Mesenteric fat pad (tissue), 1 donor: ENCODE measurements at places on chromosomes 1 and 21.
A peak's percentile ranks its signal among the peaks of the same experiment; 100 is the strongest.

DNA sequence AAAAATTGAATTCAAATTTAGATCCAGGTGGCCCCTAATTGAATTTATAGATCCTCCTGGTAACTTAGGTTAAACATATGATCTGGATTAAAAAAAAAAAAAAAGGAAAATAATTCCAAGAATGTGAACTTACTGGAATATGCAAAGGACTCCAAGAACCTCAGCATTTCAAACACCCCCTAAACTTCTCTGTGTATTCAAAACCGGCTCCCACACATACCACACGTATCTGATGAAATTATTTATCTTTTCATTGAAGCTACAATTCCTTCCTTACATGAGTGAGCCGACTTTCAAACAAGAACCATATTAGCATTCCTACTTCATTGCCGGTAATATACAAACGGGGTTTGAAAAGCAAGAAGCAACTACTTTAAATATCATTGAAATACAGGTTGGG lies 61.4 kb upstream of the FMN2 start:
- no peak for DNase-seq

DNA sequence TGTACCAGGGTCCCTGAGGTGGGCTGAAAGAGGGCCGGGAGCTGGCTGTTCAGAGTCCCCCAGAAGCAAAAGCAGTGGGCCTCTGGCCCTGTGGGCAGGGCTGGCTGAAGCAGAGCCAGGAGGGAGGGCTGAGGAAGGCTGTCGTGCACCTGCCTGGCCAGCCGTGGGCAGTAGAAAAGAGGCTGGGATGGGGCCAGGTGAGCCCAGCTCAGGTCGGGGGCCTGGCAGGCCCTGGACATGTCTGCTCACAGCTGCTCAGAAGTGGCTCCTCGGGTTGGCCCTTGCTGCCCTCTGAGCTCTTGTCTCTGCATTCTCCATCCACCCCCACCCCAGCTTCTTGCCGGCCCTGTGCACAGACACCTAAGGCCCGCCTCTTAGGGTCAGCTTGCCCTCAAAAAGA lies 60.0 kb downstream of the TCP10L start:
- DNase-seq = peak; percentile 74

DNA sequence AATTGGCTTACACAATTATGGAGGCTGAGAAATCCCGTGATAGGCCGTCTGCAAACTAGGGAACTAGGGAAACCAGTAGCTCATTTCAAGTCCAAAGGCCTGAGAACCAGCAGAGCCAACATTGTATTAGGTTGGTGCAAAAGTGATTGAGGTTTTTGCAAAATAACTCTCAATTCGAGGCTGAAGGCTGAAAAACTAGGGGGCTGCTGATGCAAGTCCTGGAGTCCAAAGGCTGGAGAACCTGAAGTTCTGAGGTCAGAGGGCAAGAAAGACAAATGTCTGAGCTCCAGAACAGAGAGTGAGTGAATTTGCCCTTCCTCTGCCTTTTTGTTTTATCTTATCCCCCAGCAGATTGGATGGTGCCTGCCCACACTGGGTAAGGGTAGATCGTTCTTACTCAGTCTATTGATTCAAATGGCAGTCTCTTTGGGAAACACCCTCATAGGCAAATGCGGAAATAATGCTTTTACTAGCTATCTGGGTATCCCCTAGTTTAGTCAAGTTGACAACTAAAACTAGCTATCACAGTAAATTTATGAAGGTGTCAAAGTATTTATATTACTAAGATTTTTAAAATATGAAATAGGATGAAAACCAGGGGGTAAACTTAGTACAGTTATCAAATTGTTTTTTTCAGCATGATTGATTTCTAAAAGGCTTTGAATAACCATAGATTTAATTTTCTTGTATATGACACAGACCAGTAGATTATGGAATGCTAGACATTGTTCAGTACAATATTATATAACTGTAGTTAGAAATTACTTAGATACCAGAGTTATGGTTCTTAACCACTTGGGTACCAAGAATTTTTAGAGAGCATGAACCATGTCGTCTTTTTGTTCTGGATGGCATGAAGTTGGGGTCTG lies 15.4 kb downstream of the RABGAP1L start:
- no peak for DNase-seq

DNA sequence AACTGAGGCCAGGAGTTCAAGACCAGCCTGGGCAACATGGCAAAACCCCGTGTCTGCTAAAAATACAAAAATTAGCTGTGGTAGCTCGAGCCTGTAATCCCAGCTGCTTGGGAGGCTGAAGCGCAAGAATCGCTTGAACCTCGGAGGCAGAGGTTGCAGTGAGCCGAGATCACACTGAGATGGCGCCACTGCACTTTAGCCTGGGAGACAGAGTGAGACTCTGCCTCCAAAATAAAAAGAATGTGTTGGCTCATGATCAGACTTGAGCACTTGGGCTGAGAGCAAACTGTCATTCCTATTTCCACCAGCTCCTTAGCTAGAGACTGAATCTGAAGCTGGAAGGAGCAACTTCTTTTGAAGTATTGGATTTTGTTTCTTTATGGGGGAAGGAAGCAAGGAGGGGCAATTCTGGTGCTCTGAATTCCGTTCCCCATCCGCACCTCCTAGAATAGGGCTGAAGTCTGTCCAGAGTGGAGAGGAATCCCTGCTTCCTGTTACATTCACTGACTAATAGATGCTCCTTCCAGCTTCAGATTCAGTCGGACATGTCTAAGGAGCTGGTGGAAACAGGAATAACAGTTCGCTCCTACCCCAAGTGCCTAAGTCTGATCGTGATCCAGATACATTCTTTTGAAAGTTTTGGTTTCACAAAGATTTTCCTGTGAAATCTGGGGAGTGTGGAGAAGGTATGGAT lies 3.8 kb downstream of the ZNF672 start:
- peak; percentile 83 for DNase-seq

DNA sequence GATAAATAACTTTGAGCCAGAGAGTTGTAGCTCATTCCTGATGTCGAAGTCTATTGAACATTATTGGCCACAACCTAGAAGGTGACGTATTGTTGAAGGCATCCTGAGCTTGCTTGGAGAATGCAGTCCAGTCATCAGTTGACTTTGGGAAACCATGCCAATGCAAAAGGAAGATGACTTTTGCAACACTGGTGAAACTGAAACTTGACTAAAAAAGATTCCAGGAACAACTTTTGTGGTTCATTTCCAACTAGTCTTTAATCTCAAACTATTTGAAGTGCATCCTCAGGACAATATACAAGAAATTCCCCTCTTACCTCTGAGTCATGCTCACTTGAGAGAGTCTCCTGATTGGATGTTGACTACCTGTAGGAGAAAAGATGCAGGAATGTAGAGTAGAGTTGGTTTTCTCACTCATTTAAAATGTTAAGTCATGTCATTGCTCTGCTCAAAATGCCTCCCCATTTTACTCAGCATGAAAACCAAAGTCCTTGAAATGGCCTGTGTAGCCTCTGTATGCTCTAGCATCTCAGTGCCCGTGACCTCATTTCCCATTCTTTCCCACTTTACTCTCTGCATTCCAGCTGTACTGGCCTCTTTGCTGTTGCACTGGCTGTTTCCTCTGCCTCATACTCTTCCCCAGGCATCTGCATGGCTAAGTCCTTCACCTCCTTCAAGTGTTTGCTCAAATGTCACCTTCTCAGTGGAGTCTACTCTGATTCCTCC lies 24.4 kb upstream of the LEPR start:
- DNase-seq = no peak

DNA sequence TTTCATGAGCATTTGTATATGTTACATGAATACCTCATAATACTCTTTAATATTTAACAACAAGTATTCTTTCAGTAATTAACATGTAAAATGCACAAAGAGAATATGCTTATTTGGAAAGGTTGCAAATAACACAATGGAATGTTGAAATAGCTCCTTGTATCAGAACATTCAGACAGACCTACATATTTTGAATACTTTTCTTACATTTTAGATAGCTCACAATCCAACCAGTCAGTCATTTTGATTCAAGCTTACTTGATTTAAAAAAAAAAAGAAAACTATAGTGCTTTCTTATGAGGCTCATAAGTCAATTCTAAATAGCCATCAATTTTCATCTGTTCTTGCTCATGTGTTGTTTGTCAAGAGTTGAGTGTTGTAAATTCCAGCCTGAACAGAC lies 518.8 kb downstream of the ADGRL2 start:
- DNase-seq = no peak
